Mesothelial cell of epicardium (in vitro differentiated cells): ENCODE measurements at places on chromosomes 1 and 21. TPM values are rescaled to one million over a fixed set of nuclear protein-coding genes. Genes with fewer than 3 reads are reported as not detected.

GRCh38 chr1:78176448-78176847, 130.7 kb downstream of the GIPC2 start:
- DNase-seq = no peak

GRCh38 chr1:117365350-117366176, 1.7 kb upstream of the MAN1A2 start:
- DNase-seq = no peak

DNA sequence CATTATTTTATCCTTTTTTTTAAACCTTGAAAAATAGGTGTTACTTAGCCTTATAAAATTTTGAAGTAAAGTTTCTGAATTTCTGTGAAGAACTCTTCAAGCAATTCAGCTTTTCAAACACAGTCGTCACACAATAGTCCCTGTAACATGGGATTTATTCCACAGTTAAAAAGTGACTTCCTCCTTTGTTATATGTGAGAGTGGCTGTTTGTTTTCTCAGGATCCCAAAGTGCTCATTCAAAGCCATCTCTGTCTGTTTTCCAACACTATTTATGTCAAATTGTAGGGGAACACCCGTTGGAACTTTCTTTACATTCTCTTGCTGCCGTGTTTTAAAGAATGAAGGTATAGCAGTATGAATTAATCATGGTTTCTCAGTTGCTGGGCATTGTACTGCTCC, 80.8 kb upstream of the GPR52 start:
- DNase-seq = no peak

GRCh38 chr1:76198452-76198851, 123.9 kb downstream of the ST6GALNAC3 start:
- no peak for DNase-seq

DNA sequence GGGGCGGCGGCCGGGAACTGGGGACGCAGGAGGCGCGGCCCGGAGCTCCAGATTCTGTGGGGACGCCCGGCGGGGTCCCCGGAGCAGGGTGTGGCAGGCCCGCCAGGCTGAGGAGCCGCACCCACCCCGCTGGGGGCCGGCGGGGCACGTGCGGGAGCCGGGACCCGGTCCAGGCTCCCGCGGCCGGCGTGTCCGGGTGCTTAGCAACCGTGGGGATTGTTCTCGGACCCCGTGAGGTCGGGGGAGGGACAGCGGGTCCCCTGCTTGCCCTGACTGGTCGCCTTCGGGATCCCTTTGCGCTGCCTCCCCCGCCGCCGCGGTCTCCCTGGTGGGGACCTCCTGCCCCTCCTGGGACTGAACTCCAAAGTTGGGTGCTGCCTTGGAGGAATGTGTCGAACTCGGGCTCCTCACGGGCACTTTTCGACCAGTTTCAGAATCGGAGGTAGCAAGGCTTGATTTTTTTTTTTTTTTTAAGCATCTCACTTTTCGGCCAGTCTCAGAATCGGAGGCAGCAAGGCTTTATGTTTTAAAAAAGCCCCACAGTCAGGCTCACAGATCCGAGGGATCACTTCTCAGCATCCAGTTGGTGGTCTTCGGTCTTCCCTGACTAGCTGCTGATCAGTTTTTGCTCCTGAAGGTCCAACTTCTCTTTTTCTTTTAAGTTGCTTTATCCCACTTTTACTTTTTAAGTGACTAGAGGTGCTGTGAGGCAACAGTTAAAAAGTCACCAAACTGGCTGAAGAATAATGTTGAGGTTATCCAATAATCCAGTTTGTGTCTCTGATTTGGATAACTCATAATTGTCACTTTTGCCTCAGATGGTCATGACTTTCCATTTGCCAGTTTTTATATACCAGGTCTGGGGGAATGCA, 648 bp downstream of the FAM76A start:
- DNase-seq = peak; percentile 28

DNA sequence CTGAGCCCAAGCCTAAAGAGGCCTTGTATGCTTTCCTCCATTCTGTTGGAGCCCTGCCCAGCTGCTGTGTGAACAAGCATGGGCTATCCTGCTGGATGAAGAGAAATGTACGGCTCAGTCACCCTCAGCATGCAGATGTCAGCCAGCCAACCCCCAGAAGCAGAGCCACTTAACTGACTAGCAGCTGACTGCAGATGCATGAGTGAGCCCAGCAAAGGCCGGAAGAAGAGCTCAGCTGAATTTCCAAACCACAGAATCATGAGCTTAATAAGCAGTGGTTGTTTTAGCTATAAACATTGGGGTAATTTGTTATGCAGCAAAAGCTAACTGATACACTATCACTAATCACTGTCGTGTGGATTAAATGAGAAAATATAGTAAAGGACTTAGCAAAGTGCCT, 39.0 kb downstream of the FOXO6 start:
- no peak for DNase-seq

TDRD10 gene
- 0.18 to 0.69 TPM (median 0.31 TPM) in 3 replicates for total RNA-seq
